Transverse colon (tissue), 4 donors: ENCODE measurements at places on chromosomes 4 and X. TPM values are rescaled to one million over a fixed set of nuclear protein-coding genes. Genes with fewer than 3 reads are reported as not detected.

Gene MAGEC3
- total RNA-seq, result not detected

- DNase-seq, result no peak
Measured at GRCh38 chr4:187415231-187415630, 580.3 kb upstream of the ZFP42 start.

DNA sequence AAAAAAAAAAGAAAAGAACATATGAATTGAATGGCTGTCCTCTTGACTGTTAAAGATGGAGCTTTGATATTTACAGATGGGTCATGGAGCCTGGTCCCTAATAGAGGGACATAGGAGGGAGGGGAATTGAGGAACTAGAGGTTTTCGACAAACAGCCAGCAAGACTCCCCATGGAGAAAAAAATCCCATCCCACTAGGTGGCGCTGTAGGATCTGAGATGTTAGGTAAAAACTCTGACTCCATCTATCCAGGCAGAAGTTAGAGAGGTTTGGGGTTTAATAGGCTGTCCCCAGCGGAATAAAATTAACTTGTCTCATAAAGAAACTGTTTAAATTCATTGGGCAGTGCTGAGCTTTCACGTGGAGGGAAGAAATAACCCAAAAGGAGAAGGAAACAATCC is 45.9 kb downstream of the HMGB2 start:
- DNase-seq, result peak; percentile 70

DNA sequence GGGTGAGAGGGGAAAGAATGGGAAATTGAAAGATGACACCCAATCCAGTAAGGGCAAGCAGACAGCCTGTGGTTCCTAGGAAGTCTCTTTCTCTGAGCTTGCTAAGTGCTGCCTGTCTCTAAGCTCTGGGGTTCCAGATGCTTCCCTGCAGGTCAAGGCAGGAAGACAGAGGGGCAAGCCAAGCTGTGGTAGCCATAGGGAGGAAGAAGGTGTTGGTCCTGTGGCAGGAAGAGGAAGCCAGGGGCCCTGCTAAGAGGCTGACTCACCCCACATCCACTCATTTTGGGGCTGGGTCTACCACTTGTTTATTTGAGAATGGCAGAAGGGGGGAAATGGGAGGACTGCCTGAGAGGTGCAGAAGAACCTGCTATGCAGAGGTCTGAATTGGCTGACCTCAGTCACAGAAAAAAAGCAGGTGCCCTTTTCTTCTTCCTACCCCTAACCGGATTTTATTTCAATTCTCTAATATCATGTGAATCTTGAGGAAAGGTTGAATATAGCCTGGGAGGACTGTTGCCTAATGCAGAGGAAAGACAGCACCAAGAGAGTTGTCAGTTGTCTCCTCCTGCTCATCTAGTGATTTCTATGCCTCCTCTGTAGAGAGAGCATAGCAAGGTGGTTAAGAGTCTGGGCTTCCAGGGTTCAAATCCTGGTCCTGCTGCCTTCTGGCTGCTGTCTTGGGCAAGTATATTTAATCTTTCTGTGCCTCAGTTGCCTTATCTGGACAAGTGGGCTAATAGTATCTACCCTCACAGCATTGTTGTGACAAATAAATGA is 27.4 kb downstream of the HOPX start:
- peak; percentile 15 for DNase-seq

DNA sequence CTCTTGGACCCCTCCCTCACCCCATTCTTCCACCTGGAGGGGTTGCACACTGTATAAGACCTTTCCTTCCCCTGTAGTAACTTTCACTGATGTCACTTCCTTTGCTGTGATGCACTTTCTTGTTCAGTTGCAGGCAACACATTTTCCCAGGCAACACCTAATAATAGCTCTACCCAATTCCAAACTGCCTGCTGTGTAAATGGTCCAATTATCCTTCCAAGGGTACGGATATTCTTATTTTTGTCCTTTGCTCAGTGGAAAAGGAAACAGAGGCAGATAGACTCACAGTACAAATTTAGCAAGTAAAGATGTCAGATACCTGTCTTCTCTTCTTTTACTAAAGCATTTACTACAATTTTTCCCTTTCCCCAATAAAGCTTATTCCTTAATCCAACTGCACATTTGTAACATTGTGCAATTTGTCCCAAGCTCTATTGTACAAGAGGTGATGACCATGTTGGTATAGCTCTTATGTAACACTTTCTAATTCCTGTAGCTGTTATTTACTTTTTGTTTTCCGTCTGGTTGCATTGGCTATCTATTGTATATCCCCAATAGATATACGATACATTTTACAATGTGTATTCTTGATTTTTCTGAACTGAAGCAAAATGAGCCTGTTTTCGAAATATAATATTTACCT is 69.1 kb upstream of the NPFFR2 start:
- no peak for DNase-seq

DNA sequence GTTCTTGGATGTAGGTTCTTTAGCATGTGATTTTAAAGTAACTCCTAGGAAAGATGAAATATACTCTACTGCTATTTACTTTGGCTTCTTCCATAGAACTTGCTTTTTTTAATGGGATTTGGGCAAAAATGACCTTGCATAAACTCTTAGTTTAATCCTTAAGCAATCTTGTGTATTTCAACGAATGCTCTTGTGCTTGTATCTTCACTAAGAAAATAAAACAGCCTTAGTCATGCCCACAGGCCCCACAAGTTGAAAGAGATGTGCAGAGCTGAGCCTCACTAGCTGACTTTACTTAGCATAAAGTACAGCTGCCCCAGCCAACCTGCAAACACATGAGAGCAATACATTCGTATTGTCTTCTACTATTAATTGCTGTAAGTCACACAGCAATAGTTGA is 1609.2 kb downstream of the STIM2 start:
- no peak for DNase-seq

GRCh38 chr4:138311771-138312535 is 69.8 kb upstream of the SLC7A11 start:
- no peak for DNase-seq

GRCh38 chrX:150119323-150119722 is 181.0 kb upstream of the EOLA2 start:
- no peak for DNase-seq

GRCh38 chr4:102172341-102172740 is 172.9 kb downstream of the SLC39A8 start:
- DNase-seq, result no peak

Gene SPATA4
- not detected for total RNA-seq

Gene FDCSP
- not detected for total RNA-seq

GRCh38 chrX:623268-623598 is 7.4 kb upstream of the SHOX start:
- DNase-seq, result no peak

GRCh38 chr4:37648084-37648817 is 37.9 kb downstream of the RELL1 start:
- peak; percentile 74 for DNase-seq

- peak; percentile 57 for DNase-seq
Measured at GRCh38 chr4:181301735-181302710, 941.2 kb upstream of the TENM3 start.

DNA sequence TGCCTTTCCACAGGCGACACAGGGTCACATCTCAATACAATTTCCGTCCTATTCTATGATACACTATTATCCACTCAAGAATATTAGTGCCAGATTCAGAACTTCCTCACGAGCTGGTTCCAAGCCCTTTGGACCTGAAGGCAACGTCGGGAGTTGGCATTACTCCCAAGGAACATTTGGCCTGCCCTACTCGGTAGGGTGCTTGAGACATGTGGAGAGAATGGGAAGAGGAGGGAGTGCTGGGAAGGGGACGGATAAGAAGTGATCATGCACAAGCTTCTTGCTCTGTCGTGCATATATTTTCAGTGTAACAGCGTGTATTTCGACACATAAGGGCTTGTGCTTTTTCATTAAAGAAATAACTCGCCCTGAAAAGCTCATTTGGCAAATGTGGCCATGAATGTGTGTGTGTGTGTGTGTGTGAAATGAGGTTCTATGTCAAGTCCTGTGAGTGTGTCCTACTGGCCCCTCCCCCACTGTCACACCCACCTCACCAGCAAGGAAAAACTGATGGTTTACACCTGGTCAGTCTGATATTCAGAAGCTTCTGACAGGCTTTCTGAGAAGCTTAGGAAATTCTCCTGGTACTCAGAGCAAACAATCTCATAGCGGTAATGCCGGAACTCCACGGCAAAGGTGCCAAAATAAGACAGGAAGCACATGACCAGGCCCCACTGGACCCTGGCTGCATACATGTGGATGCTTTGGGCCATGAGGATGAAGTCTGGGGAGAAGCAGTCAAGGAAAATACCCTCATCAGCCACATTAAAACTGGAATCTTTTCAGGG is 54.8 kb downstream of the ENOPH1 start:
- DNase-seq, result no peak

Gene LRCH2
- total RNA-seq, result 1.2 TPM

GRCh38 chr4:185209031-185209851 is at the start of gene SNX25:
Gene SNX25, plus strand, starts transcription at chr4:185209598. Its CDS starts 229 bp downstream, at chr4:185209827.
- DNase-seq, result peak; percentile 90

- DNase-seq, result no peak
Measured at GRCh38 chr4:157977086-157977485, 195.7 kb downstream of the GASK1B start.

DNA sequence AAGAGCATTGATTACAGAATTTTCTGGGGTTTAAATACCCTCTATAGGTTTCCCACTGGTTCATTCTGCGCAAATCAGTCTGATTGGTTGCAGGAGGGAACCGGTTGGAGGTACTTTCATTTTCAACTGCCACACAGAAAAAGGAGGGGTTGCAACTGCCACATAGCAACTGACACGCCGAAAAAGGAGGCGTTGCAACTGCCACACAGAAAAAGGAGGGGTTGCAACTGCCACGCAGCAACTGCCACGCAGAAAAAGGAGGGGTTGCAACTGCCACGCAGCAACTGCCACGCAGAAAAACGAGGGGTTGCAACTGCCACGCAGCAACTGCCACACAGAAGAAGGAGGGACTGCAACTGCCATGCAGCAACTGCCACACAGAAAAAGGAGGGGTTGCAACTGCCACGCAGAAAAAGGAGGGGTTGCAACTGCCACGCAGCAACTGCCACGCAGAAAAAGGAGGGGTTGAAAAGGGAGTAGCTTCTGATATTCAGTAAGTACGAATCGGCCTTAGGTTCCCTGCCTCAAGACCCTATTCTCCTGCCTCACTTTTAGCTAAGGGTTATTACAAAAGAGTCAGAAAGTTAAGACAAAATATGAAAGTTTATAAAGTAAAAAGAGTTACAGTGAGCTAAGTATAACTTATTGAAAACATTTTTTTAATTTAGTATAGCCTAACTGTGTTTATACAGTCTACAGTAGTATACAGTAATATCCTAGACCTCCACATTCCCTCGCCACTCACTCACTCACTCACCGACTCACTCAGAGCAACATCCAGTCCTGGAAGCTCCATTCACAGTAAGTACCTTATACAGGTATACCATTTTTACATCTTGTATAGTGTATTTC is 431.8 kb downstream of the KCTD8 start:
- no peak for DNase-seq

GRCh38 chrX:69110116-69110530 is 55.1 kb downstream of the PJA1 start:
- DNase-seq, result no peak

DNA sequence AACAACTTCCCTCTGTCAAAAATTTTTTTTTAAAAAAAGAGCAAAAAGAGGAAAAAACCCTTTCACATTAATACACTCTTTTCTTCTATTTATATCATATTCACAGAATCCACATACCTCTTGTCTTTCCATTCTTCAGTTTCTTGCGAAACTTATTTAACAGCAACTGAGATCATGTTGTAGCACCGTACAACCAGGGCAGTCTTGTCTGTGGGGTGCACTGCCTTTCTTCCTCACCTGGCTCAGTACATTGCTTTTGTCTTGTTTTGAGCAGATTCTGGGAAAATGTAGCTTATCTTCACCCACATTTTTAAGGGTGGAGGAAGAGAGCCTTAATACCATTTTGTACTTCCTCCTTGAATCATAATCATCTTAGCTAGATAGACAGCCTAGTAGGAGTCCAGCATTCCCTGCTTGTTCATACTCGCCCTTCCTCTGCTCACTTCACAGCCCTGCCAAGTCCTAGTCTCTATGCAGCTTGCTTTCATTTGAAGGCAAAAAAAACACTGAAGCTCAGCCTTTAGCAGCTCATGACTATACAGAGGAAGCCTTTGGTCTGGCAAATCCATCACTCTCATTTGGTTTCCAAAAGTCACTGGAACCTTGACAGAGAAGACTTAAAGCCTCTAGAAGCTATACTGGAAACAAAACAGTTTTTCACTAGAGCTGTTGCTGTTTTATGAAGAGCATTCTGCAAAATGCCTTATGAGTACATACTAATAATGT is 140.6 kb upstream of the BANK1 start:
- DNase-seq, result no peak

Gene CC2D2A
- 5.6 TPM for total RNA-seq

GRCh38 chr4:184960505-184960971 is 57.8 kb upstream of the HELT start:
- DNase-seq, result no peak

DNA sequence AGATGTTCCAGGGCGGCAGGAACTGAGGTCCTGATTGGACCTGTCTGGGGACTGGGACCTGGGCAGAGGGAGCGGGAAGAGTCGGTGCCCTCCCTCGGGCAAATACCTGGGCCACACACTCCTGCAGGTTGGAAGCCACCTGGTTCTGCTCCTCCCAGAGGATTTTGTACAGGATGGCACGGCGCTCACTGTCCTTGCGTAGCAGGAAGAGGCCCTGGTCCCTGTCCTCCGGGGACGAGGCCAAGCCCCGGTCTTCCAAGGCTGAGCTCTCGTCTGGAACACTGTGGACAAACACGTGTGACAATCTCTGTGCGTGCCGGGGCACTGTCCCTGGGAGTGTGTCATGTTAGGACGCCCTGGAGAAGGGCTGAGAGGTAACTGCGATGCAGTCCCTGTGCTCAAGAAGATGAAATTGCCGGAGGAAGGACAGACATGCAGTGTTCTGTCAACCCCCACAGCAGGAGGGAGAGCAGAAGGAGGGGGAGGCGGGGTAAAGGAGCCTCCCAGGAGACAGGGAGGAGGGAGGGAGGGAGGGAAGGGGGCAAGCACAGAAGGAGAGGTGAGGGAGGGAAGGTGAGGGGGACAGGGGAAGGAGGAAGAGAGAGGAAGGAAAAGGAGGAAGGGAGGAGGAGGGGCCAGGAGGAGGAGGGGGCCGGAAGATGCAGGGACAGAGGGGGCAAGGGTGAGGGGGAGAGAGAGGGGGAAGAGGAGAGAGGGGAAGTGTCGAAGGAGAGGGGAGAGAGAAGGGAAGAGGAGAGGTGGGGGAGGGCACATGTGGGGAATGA is 29.0 kb downstream of the PDHA1 start:
- no peak for DNase-seq

Gene HCCS
- total RNA-seq, result 26.4 TPM

Gene ZFYVE28
- 44.8 TPM for total RNA-seq

Gene LARP1B
- 44.4 TPM for total RNA-seq

DNA sequence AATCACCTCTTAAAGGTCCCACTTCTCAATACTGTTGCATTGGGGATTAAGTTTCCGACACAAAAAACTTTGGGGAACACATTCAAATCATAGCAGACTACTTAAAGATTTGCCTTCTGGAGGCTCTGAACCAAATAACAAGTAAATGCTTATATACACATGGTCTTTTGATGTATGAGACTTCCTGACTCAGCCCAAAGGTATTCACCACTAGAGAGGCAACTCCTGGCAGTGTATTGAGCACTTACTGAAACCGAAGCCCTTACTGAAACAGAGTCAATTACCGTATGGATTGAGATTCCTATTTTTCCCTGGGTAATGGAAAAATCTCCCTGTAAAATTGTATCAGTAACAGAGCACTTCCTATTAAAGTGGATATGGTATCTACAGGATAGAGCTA is 45.4 kb downstream of the ZCCHC13 start:
- no peak for DNase-seq
